ENCODE measurements at places on chromosomes 5 and 9. TPM values are rescaled to one million over a fixed set of nuclear protein-coding genes. Genes with fewer than 3 reads are reported as not detected.

NTRK2 gene
- 2.3 TPM for total RNA-seq

IFNA1 gene
- not detected for total RNA-seq

DNA sequence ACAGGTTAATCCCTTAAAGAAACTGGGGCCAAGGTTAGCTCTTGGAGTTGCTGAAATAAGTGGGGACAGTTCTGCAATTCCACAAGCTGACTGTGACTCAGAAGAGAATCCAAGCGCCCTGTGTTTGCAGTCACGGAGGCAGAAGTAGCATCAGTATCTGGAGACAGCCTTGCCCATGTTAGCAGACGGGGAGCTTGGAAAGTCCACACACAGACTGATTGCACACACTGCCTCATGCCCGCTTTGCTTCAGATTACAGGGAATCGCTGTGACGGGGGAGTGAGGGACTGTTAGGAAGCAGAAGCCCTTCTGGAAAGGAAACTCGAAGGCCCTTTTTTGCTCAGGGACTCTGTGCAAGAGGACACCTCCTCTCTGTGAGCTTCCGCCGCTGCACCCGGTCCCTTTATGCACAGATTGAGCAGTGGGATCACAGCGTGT, 30.9 kb upstream of the PPP1R26 start:
- no peak overlapping the region for H3K4me3 ChIP-seq
- no peak overlapping the region for H3K27ac ChIP-seq
- no peaks in the 10 kb centered on the region for H3K27me3 ChIP-seq
- H3K4me1 ChIP-seq: no peaks in the 10 kb centered on the region
- H3K36me3 ChIP-seq: no peaks in the 10 kb centered on the region
- no peak for DNase-seq

FYB1 gene
- total RNA-seq: 8.6 TPM

GRCh38 chr9:100813871-100814270, 214.7 kb upstream of the PLPPR1 start:
- H3K36me3 ChIP-seq: no peaks in the 10 kb centered on the region
- no peaks in the 10 kb centered on the region for H3K27me3 ChIP-seq
- no peak overlapping the region for H3K4me3 ChIP-seq

DNA sequence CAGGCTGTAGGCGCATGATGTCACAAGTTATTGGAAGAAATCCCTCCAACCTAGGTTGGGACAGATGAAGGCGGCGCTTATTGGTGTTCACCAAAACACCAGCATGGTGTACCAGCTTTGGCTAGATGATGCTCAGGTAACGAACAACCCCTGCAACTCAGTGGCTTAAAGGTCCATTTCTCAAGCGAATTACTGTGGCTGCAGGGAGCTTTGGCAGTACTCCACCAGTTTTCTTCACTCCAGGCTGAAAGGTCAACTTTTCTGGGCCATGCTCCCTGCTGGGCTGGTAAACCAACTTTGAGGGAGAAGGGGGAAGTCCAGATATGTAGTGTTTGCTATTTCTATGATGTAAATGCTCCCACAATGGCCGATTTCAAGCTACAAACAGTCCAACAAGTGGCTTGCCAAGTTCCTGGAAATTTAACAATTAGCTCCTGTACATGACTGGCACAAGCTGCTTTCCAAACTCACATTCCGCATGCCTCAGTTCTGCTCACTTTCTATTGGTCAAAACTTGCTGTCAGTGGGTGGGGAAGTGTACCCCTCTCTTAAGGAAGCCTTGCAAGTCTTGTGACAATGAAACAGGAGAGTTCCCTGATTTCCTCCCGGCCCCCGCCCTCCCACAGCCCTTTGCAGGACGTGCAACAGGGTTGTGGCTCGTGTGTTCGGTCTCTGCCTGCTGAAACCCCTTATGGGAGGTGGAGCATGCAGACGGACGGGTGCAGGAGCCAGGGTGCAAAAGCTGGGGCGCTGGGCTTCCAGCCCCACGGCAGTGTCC, 588 bp upstream of the ZBED3 start:
- DNase-seq: peak; percentile 42
- peak overlapping the region; percentile 51 for H3K4me3 ChIP-seq
- H3K36me3 ChIP-seq: no peaks in the 10 kb centered on the region
- H3K4me1 ChIP-seq: peaks cover 4% of the 10 kb centered on the region
- H3K27me3 ChIP-seq: no peaks in the 10 kb centered on the region

DNA sequence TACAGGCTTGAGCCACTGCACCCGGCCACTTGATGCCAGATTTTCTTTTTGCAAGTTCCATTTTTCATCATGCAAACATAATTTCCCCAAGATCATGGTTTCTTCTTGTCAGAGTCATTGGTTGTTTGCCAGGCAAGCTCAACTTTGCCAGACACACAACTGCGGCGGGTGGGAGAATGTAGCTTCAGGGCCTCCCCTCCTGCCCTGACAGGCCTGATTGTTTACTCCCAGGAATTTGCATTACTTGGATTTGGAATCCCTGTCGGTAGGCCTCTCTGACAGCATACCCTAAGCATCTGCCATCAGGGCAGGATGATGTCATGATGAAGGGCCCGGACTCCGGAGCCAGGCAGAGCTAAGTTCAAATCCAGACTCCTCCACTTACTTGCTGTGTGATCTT, 15.1 kb downstream of the RPS14 start:
- H3K4me3 ChIP-seq: no peak overlapping the region
- peaks cover 3% of the 10 kb centered on the region for H3K4me1 ChIP-seq
- H3K27ac ChIP-seq: no peak overlapping the region
- H3K27me3 ChIP-seq: no peaks in the 10 kb centered on the region
- H3K36me3 ChIP-seq: no peaks in the 10 kb centered on the region

- H3K36me3 ChIP-seq: no peaks in the 10 kb centered on the region
- H3K4me3 ChIP-seq: no peak overlapping the region
- H3K27me3 ChIP-seq: no peaks in the 10 kb centered on the region
- no peak for DNase-seq
Observed at GRCh38 chr9:137383784-137384756, 38.9 kb downstream of the EXD3 start.

DNA sequence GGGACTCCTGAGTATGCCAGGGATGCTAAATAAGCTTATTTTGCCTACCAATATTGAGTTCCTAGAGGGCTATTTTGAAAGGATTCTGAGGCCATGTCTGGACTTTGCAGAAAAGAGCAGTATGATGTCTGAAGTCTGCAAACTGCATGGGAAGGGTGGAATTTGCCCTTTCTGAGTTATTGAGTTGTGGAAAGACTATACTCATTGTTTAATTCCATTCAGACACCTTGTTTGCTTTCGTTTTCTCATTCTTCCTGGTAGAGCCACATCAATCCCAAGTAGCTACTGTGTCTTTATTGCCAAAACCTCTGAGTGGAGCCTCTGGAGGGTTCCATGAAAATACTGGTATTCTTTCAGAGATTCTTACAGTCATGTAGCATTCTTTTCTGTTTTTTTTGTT, 50.9 kb upstream of the PPP1R2B start:
- no peak overlapping the region for H3K4me3 ChIP-seq
- H3K4me1 ChIP-seq: no peaks in the 10 kb centered on the region
- H3K36me3 ChIP-seq: no peaks in the 10 kb centered on the region
- DNase-seq: peak; percentile 19

DNA sequence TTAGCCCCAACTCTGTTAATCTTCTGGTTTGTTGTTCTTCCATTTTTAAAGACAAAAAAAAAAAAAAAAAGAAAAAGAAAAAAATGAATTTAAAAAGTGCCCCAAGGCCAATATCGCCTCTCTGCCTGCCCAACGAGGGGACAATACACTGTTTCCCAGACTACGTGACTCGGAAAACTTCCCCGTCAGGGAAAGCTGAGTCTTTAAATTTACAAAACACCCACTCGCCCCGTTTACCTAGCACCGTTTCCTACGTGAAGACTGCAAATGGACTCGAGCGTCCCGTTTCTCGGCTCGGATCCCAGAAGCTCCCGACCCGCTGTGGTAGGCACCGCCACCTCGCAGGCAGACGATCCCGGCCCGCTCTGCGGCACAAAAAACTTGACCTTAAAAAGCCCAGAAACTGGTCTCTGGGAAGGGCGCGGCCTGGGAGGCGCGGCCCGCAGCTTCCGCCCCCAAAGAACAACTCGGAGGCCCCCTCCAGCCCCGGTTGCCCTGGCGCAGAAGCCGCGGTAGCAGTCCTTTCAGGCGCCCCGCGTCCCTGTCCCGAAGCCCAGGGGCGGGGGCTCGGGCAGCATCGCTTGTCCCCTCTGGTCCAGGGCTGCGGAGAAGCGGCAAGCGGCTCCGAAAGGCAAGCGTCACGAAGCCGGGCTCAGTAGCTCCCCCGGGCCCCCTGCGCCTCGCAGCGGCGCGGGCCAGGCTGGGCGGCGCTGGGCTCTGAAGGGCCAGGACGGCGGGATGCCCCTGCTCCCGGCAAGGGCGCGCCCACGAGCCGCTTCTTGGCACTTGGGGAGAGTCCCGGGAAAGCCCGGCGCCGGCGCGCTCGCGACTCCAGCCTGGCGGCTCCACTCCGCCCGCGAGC, at the start of gene GCNT4:
Gene GCNT4, minus strand, starts transcription at position 367 of the 862 bp plus-strand sequence. CDS start 22,521 bp downstream, outside the sequence.
- peak; percentile 43 for DNase-seq
- H3K4me1 ChIP-seq: peaks cover 8% of the 10 kb centered on the region
- H3K27ac ChIP-seq: peak within 1 kb of the TSS; percentile 81

IL33 gene
- 16.4 TPM for total RNA-seq

- no peaks in the 10 kb centered on the region for H3K27me3 ChIP-seq
- DNase-seq: no peak
- no peaks in the 10 kb centered on the region for H3K36me3 ChIP-seq
Observed at GRCh38 chr9:69019808-69020207, 5.9 kb upstream of the PRKACG start.

DNA sequence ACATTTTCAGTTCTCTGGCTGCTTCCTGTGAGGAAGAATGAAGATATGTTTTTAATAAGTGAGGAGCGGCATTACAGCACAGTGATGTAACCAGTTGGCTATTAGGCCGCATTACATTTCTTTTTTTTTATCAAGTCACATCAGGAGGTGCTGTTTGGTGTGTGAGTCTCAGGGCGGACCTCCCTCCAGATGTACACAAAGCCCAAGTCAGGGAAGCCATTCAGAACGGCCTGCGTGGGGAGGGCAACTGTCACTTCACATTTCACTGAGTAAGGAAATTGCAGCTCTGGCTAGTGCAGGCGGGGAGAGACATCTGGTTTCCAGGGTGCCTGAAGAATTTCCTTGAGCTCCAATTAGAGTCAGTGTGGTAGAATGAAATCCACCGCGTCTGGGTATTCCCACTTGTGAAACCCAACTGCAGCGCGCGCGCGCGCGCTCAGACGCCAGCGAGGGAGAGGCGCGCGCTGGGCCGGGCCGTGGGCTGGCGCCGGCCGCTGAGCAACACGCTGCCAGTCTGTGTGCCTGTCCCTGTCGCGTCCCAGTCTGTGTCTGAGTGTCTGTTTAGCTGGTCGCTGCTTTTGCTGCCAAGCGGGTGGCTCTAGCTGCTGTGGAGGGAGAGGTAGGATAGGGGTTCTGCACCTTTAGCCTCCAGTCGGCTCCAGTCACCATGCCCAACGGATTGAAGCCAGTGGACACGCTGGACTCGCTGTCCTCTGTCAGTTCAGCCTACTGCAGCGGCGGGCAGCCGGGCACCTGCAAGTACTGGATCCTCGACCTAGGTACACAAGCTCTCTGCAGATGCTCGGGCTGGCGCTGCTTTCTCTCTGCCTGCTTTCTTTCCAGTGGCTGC, 140.8 kb upstream of the OTULINL start:
- peak overlapping the region; percentile 7 for H3K4me3 ChIP-seq
- peak; percentile 33 for DNase-seq
- H3K27ac ChIP-seq: no peak overlapping the region
- peaks cover 10% of the 10 kb centered on the region for H3K4me1 ChIP-seq
- no peaks in the 10 kb centered on the region for H3K27me3 ChIP-seq

GRCh38 chr5:128750155-128750554, 212.1 kb upstream of the FBN2 start:
- H3K27ac ChIP-seq: no peak overlapping the region
- no peak overlapping the region for H3K4me3 ChIP-seq
- H3K36me3 ChIP-seq: no peaks in the 10 kb centered on the region
- no peaks in the 10 kb centered on the region for H3K27me3 ChIP-seq
- H3K4me1 ChIP-seq: no peaks in the 10 kb centered on the region

- no peaks in the 10 kb centered on the region for H3K36me3 ChIP-seq
- no peak overlapping the region for H3K4me3 ChIP-seq
- peak overlapping the region; percentile 6 for H3K27ac ChIP-seq
- peak; percentile 22 for DNase-seq
- no peaks in the 10 kb centered on the region for H3K27me3 ChIP-seq
Observed at GRCh38 chr5:123868267-123868666, 356.3 kb downstream of the CSNK1G3 start.

GRCh38 chr9:136584934-136585333, 39.1 kb upstream of the NOTCH1 start:
- H3K27me3 ChIP-seq: no peaks in the 10 kb centered on the region
- H3K4me1 ChIP-seq: peaks cover 15% of the 10 kb centered on the region
- no peak for DNase-seq

CORO2A gene
- total RNA-seq: 53.8 TPM

SMIM33 gene
- total RNA-seq: 3.4 TPM

C9orf152 gene
- 80.1 TPM for total RNA-seq

C9orf153 gene
- not detected for total RNA-seq

- no peak overlapping the region for H3K4me3 ChIP-seq
- DNase-seq: no peak
- no peaks in the 10 kb centered on the region for H3K4me1 ChIP-seq
- H3K36me3 ChIP-seq: no peaks in the 10 kb centered on the region
- no peaks in the 10 kb centered on the region for H3K27me3 ChIP-seq
Observed at GRCh38 chr5:1209896-1210776, 8.7 kb downstream of the SLC6A19 start.

- peak; percentile 53 for DNase-seq
- no peaks in the 10 kb centered on the region for H3K4me1 ChIP-seq
- H3K27ac ChIP-seq: peak overlapping the region; percentile 5
- H3K4me3 ChIP-seq: no peak overlapping the region
Observed at GRCh38 chr5:151239237-151239861, 13.6 kb upstream of the GM2A start.

GRCh38 chr5:61401726-61402125, 69.7 kb downstream of the ZSWIM6 start:
- H3K4me1 ChIP-seq: no peaks in the 10 kb centered on the region
- H3K36me3 ChIP-seq: no peaks in the 10 kb centered on the region
- no peak overlapping the region for H3K27ac ChIP-seq
- no peaks in the 10 kb centered on the region for H3K27me3 ChIP-seq
- H3K4me3 ChIP-seq: no peak overlapping the region

BNC2 gene
- total RNA-seq: 20.0 TPM

DNA sequence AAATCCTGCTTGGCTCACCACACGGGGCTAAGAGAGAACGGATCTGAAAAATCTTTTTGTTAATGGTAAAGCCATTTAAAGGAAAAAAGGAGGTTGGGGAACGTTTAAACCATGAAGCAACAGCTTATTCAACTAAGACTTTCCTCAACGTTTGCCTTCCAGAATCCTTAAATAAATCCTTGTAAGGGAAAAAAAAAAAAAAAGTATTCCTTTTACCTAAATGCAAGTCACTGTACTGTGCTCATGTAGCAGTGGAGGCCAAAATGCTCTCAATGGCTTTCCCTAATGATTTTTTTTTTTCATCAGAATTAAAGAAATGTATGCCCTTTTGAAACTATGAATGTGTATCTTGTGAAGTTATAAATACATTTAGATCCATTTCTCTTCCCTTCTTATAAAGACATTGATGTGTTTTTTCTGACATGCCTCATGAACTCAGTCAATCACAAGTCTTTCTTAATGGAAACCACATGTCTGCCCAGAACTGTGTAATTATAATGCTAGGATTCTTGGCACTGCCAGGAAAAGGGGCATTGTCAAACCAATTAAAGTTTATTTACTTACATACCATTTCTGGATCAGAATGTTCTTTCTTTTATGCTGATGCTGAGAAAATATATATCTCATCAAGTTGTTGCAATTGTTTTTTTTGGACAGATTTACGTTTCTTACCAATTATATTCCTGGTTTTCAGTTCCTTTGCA, 107.5 kb downstream of the EBF1 start:
- H3K36me3 ChIP-seq: no peaks in the 10 kb centered on the region
- no peak overlapping the region for H3K27ac ChIP-seq
- no peaks in the 10 kb centered on the region for H3K4me1 ChIP-seq
- H3K4me3 ChIP-seq: no peak overlapping the region

Measured in colonic mucosa (tissue), 4 donors.